ENCODE measurements at places on chromosomes 7 and 10. TPM values are rescaled to one million over a fixed set of nuclear protein-coding genes. Genes with fewer than 3 reads are reported as not detected.

The CALY gene
- total RNA-seq: 0.54 TPM

The FAM237B gene
- total RNA-seq: not detected

The CREB5 gene
- 2.4 TPM for total RNA-seq

The EEPD1 gene
- total RNA-seq: 49.1 TPM

The C10orf90 gene
- total RNA-seq: 3.5 TPM

The CALML5 gene
- not detected for total RNA-seq

The VWA2 gene
- not detected for total RNA-seq

The TMEM184A gene
- total RNA-seq: 15.2 TPM

The FZD1 gene
- 2.6 TPM for total RNA-seq

The IFIT1B gene
- not detected for total RNA-seq

The EDRF1 gene
- total RNA-seq: 16.5 TPM

The ZNF804B gene
- total RNA-seq: not detected

The SCART1 gene
- total RNA-seq: 0.47 TPM

The BICC1 gene
- 20.6 TPM for total RNA-seq

The MMP21 gene
- total RNA-seq: not detected

The EFCAB10 gene
- 3.7 TPM for total RNA-seq

The UPK3B gene
- 10.2 TPM for total RNA-seq

The GIMAP8 gene
- not detected for total RNA-seq

The DIP2C gene
- 9.4 TPM for total RNA-seq

Data from A549 treated with CORT108297 at 1 μM for 4 hours (cell line).